ENCODE measurements at places on chromosomes 6 and 20. TPM values are rescaled to one million over a fixed set of nuclear protein-coding genes. Genes with fewer than 3 reads are reported as not detected.

GSTA2 gene
- total RNA-seq, result not detected

EYS gene
- total RNA-seq, result not detected

GJA10 gene
- not detected for total RNA-seq

SLC22A16 gene
- 1.9 TPM for total RNA-seq

BFSP1 gene
- total RNA-seq, result 2.3 TPM

KCNK15 gene
- 1.1 TPM for total RNA-seq

PGBD1 gene
- 1.3 TPM for total RNA-seq

PCIF1 gene
- 17.3 TPM for total RNA-seq

CDH4 gene
- 0.54 TPM for total RNA-seq

RNF182 gene
- total RNA-seq, result not detected

FOXF2 gene
- 0.81 TPM for total RNA-seq

LY6G5B gene
- 1.1 TPM for total RNA-seq

OOEP gene
- not detected for total RNA-seq

THBD gene
- 19.9 TPM for total RNA-seq

SLC52A3 gene
- total RNA-seq, result not detected

CD109 gene
- 13.4 TPM for total RNA-seq

ADGRF1 gene
- total RNA-seq, result not detected

IMPG1 gene
- not detected for total RNA-seq

NEURL2 gene
- total RNA-seq, result 1.9 TPM

OXT gene
- not detected for total RNA-seq

GGTLC1 gene
- not detected for total RNA-seq

VGLL2 gene
- not detected for total RNA-seq

ACAT2 gene
- total RNA-seq, result 31.6 TPM
